ENCODE measurements at places on chromosomes 11 and 22.

DNA sequence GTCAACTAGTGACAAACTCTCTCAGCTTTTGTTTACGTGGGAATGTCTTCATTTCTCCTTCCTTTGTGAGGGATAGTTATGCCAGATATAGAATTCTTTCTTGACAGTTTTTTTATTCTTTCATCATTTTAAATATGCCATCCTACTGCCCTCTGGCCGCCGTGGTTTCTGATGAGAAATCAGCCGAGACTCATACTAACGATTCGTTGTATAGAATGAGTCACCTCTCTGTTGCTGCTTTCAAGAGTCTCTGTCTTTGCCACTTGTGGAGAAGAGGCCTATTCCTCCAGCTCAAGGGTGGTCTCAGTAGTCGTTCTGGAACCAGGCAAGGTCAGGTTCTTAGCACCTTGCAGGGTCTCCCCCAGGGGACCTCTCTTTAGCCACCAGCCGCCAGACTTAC, 8.0 kb downstream of the MYO7A start:
- no peak for DNase-seq

DNA sequence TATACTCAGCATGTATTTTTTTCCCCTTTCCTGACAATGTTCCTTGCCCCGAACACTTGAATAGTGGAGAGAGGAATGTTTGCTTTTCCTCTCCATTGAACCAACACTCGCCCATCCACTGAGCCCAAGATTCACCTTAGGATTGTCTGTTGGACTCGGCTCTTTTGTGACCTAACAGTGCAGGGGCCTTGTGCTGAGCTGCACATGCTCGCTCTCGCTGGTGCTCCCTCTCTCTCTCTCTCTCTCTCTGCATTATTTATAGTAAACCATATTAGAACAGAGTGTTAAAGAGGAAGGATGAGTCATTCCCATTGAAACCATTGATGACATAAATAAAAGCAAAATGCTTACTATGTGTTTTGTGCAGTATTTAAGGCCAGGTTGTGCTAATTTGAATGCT, 20.7 kb downstream of the ZBTB16 start:
- DNase-seq: no peak

DNA sequence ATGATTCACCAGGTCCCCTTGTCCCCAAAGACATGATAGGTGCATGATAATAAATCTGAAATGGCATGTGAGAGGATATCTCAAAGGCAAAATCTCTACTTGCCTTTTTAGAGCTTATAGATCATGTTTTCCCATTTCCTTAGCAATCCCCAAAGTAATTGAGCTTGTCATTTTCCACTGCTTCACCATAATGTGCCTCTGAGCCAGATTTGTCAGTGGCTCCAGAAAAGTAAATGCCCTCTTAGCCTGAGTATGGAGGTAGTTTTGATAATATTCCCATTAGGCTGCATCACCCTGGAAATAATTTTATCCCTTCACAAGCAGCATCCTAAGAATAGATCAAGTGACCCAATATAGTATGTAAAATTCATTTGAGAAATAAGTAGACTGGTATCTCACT, 36.7 kb upstream of the ADSL start:
- DNase-seq: no peak

GRCh38 chr22:23525510-23525909, 54.6 kb downstream of the IGLL1 start:
- no peak for DNase-seq

- no peak for DNase-seq
These were observed 615.9 kb upstream of the FAT3 start for GRCh38 chr11:91608677-91609076.

Measured in substantia nigra (tissue), 51 donors.